ENCODE measurements at places on chromosomes 5 and 9. TPM values are rescaled to one million over a fixed set of nuclear protein-coding genes. Genes with fewer than 3 reads are reported as not detected.

Gene GCNT4
- 1.8 TPM for total RNA-seq

Gene DNAJB5
- 2.2 TPM for total RNA-seq

Gene PKD2L2
- total RNA-seq, result not detected

Gene ANKRD20A1
- total RNA-seq, result 0.10 TPM

DNA sequence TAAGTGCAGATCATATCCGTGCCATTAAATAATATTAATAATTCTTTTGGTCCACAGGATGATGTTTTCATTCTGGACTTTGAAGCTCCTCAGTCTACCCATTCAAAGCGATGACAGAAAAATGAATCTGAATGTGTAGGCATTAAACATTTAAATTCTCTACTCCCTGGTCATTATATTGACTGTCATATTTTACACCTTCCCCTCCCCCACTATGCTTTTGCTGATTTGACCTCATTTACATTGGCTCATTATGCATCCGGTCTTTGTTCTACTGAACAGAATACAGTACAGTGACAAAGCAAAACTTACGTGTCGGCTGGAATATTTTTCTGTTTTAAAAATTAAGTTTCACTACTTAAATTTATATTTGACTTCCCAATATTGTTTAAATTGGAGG, 289.7 kb upstream of the TMEM161B start:
- H3K4me3 ChIP-seq, result no peak overlapping the region
- H3K4me1 ChIP-seq, result no peaks in the 10 kb centered on the region
- DNase-seq, result no peak
- peaks cover 72% of the 10 kb centered on the region for H3K27me3 ChIP-seq
- no peaks in the 10 kb centered on the region for H3K36me3 ChIP-seq

DNA sequence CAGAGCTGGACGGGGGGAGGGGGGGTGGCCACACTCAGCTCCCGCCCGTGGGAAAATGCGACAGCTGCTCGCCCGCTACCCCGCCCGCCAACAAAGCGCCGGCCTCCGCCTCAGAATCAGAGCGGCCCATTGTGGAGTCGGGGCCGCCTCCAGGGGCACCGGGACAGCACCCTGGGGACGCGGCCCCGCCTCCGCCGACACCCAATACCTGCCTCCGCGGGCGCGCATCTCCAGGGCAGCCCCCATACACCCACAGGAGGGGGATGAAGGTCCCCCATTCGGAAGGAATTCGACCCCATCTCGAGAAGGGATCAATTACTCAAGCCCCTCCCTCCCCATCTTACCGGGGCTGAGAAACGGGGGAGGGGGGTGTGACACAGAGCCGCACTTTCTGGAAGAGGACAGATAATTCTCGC, 1.3 kb downstream of the NOTCH1 start:
- H3K4me3 ChIP-seq, result peak overlapping the region; percentile 76
- no peaks in the 10 kb centered on the region for H3K27me3 ChIP-seq
- DNase-seq, result no peak
- no peak overlapping the region for H3K27ac ChIP-seq
- H3K36me3 ChIP-seq, result peaks cover 30% of the 10 kb centered on the region

- no peaks in the 10 kb centered on the region for H3K36me3 ChIP-seq
- DNase-seq, result no peak
- H3K4me3 ChIP-seq, result no peak overlapping the region
- H3K4me1 ChIP-seq, result no peaks in the 10 kb centered on the region
- H3K27me3 ChIP-seq, result no peaks in the 10 kb centered on the region
Measured at GRCh38 chr5:50853151-50853550, 186.7 kb downstream of the PARP8 start.

GRCh38 chr5:6710070-6710469, 3.2 kb upstream of the TENT4A start:
- H3K4me3 ChIP-seq, result no peak overlapping the region
- H3K27me3 ChIP-seq, result no peaks in the 10 kb centered on the region
- no peak overlapping the region for H3K27ac ChIP-seq
- peaks cover 17% of the 10 kb centered on the region for H3K4me1 ChIP-seq
- peak; percentile 64 for DNase-seq

GRCh38 chr5:154863291-154864080, 5.1 kb downstream of the CNOT8 start:
- peaks cover 47% of the 10 kb centered on the region for H3K4me1 ChIP-seq
- no peaks in the 10 kb centered on the region for H3K27me3 ChIP-seq
- no peak for DNase-seq
- H3K27ac ChIP-seq, result no peak overlapping the region

- H3K36me3 ChIP-seq, result no peaks in the 10 kb centered on the region
- no peaks in the 10 kb centered on the region for H3K27me3 ChIP-seq
- DNase-seq, result peak; percentile 49
- no peak overlapping the region for H3K4me3 ChIP-seq
- H3K27ac ChIP-seq, result no peak overlapping the region
- peaks cover 26% of the 10 kb centered on the region for H3K4me1 ChIP-seq
Measured at GRCh38 chr5:120405923-120406322, 58.2 kb upstream of the PRR16 start.

- no peaks in the 10 kb centered on the region for H3K36me3 ChIP-seq
- no peak for DNase-seq
- no peak overlapping the region for H3K27ac ChIP-seq
- no peaks in the 10 kb centered on the region for H3K27me3 ChIP-seq
Measured at GRCh38 chr5:156328766-156329165, 1.8 kb downstream of the SGCD start.

GRCh38 chr9:115211413-115212124, 93.6 kb upstream of the TNC start:
- no peaks in the 10 kb centered on the region for H3K27me3 ChIP-seq
- no peak overlapping the region for H3K4me3 ChIP-seq
- H3K27ac ChIP-seq, result no peak overlapping the region
- no peak for DNase-seq
- H3K36me3 ChIP-seq, result no peaks in the 10 kb centered on the region

DNA sequence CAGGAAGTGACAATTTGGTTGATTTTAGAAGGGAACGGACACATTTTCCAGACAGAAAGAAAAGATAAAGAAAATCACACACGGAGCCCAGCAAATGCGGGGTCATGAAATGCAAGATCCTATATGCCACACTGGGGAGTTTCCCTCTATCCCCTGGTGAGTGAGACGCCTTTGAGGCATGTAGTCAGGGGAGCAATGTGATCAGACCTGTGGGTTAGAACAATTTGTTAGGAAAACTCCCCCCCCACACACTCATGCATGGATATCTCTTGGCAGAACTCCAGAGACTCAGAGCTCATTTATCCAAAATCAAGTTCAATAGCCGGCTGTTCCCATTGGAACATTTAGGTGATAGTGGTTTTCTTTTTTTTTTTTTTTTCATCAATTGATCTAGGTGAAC, 71.7 kb upstream of the TRIO start:
- no peaks in the 10 kb centered on the region for H3K27me3 ChIP-seq
- H3K36me3 ChIP-seq, result no peaks in the 10 kb centered on the region
- no peak overlapping the region for H3K27ac ChIP-seq

DNA sequence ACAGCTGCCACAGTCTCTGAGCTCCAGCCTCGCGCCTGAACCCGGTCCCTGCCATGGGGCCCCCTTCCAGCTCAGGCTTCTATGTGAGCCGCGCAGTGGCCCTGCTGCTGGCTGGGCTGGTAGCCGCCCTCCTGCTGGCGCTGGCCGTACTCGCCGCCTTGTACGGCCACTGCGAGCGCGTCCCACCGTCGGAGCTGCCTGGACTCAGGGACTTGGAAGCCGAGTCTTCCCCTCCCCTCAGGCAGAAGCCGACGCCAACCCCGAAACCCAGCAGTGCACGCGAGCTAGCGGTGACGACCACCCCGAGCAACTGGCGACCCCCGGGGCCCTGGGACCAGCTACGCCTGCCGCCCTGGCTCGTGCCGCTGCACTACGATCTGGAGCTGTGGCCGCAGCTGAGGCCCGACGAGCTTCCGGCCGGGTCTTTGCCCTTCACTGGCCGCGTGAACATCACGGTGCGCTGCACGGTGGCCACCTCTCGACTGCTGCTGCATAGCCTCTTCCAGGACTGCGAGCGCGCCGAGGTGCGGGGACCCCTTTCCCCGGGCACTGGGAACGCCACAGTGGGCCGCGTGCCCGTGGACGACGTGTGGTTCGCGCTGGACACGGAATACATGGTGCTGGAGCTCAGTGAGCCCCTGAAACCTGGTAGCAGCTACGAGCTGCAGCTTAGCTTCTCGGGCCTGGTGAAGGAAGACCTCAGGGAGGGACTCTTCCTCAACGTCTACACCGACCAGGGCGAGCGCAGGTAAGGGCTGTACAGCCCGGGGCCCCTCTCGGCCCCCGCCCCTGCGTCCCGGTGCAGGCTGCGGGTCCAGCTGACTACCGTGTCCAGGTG, 509 bp downstream of the LVRN start:
- H3K36me3 ChIP-seq, result no peaks in the 10 kb centered on the region
- H3K27ac ChIP-seq, result no peak overlapping the region
- H3K4me3 ChIP-seq, result no peak overlapping the region
- DNase-seq, result no peak
- no peaks in the 10 kb centered on the region for H3K27me3 ChIP-seq

DNA sequence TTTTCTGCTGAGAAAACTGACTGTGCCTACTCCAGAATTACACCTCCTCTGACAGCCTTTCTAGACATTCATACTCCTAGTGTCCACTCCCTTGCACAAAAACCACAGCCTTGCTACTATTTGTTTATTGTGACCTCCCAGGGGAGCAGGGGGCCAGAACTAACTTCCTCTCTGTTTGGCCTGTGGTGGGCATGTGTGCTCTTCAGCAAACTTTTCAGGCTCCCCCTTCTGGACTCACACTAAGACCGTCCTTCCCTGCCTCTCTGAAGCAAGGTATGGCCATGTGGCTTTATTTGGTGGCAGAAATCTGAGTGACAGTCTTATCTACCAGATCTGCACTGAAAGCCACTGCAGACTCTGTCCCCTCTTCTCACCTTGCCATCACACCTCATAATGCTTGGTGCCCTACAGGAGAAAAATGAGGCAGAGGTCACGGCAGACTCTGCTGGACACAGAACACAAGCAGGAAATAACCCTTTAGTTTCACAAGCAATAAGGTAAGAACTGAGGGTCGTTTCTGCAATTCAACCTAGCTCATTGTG, 28.2 kb downstream of the LIFR start:
- no peaks in the 10 kb centered on the region for H3K4me1 ChIP-seq
- DNase-seq, result no peak
- no peaks in the 10 kb centered on the region for H3K27me3 ChIP-seq
- H3K4me3 ChIP-seq, result no peak overlapping the region

- H3K4me3 ChIP-seq, result no peak overlapping the region
- H3K4me1 ChIP-seq, result no peaks in the 10 kb centered on the region
- no peak for DNase-seq
- H3K36me3 ChIP-seq, result no peaks in the 10 kb centered on the region
- H3K27ac ChIP-seq, result no peak overlapping the region
Measured at GRCh38 chr5:10662661-10663488, 98.2 kb downstream of the DAP start.

Measured in MCF 10A (cell line).